ENCODE measurements at places on chromosomes 12 and 14.

DNA sequence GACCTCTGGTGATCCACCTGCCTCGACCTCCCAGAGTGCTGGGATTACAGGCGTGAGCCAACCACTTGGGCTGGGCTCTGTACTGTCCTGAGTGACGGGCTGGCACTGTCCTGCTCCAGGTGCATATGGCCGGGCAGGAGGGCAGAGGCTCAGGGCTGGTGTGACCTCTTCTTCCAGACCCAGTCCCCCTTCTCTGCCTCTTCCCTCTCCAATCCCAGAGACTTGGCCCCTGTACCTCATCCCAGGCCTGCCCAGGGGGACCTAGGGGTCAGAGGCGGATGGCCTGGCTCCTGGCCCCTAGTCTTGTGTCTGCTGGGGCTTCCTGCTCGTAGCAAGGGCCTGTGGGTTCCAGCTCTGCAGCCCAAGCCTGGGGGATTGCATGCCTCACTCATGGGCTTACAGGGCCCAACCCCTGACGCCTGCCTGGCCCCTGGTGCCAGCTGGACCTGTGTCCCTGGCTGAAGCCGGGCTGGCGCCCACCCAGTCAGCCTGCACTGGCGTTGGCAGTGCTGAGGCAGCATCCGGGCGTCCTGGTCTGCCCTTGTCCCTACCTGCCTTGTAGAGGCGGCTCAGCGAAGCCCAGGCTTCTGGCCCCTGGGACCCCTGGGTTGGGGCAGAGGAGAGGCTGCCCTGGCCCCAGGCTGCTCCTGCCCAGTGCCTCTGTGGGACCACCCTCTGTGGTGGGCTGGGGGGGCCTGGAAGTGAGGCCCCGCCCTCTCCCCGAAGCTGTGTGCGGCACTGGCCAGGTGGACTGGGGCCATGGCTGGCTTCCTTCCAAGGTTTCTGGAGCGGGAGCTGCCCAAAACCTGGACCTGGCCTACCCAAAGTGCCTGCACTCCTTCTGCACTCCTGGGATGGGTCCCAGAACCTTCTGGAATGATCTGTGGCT is 4.3 kb downstream of the TEDC1 start:
- H3K36me3 ChIP-seq, result no peaks in the 10 kb centered on the region
- peak; percentile 22 for DNase-seq
- H3K27ac ChIP-seq, result no peak overlapping the region
- H3K4me1 ChIP-seq, result peaks cover 4% of the 10 kb centered on the region
- H3K4me3 ChIP-seq, result no peak overlapping the region

DNA sequence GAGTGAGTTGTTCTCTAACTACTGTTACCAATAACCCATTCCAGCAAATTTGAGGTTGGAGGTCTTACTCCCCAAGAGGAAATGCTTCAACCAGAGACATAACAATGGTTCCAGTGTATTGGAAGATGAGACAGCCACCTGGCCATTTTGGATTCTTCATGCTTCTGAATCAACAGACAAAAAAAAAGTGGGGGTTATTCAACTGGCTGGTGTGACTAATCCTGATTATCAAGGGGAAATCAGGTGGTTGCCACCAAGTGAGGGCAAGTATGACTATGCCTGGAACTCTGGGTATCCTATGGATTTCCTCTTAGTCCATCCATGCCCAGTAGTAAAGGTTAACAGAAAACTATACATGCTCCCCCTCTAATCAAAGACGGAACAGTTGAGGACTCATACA is 29.9 kb upstream of the ZNF641 start:
- H3K4me3 ChIP-seq, result no peak overlapping the region
- no peaks in the 10 kb centered on the region for H3K4me1 ChIP-seq
- H3K27me3 ChIP-seq, result peaks cover 8% of the 10 kb centered on the region
- no peak for DNase-seq

GRCh38 chr12:62705846-62706245 is 229.1 kb downstream of the PPM1H start:
- DNase-seq, result no peak
- H3K27me3 ChIP-seq, result peaks cover 13% of the 10 kb centered on the region
- no peak overlapping the region for H3K4me3 ChIP-seq
- no peak overlapping the region for H3K27ac ChIP-seq

GRCh38 chr12:68119250-68119649 is 40.3 kb downstream of the IFNG start:
- peaks cover 2% of the 10 kb centered on the region for H3K36me3 ChIP-seq
- H3K4me3 ChIP-seq, result no peak overlapping the region
- no peak overlapping the region for H3K27ac ChIP-seq

GRCh38 chr12:32053881-32054624 is 52.6 kb upstream of the BICD1 start:
- H3K27ac ChIP-seq, result no peak overlapping the region
- peaks cover 7% of the 10 kb centered on the region for H3K4me1 ChIP-seq
- peaks cover 2% of the 10 kb centered on the region for H3K36me3 ChIP-seq
- no peak overlapping the region for H3K4me3 ChIP-seq

- no peaks in the 10 kb centered on the region for H3K4me1 ChIP-seq
- peaks cover 1% of the 10 kb centered on the region for H3K27me3 ChIP-seq
- H3K27ac ChIP-seq, result no peak overlapping the region
Measured at GRCh38 chr12:131367983-131368667, 342.8 kb upstream of the SFSWAP start.

- no peak overlapping the region for H3K27ac ChIP-seq
- no peaks in the 10 kb centered on the region for H3K4me1 ChIP-seq
- H3K27me3 ChIP-seq, result peaks cover 10% of the 10 kb centered on the region
- H3K4me3 ChIP-seq, result no peak overlapping the region
Measured at GRCh38 chr12:102708108-102708507, 208.9 kb downstream of the PAH start.

DNA sequence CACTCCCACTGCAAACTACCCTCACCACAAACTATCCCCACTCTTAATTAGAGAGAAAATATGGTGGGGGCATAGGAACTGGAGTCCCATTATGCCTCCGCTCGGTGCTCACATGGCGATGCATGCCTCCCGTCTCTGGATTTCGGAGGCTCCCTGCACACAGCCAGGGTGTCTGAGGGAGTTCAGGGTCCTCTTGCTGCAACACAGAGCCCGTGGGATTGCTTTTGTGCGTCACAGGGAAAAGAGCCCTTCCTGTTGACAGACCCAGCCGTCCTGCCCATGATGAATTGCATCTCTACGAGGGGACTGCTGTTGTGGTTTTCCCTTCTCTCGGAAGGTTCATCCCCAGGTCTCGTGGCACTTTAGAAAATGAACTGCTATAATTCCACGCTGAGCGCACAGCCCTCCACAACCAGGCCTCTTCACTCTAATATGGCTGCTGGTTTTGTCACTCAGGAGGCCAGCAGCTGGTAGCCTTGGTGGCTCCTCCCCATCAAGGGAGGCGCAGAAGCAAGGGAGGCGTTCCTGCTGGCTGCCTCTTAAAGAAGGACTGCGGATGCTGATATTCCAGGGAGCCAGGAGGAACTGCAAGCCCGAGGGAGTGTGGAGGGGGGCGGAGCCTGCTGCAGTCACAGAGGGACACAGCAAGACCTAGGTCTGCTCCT is 158.0 kb downstream of the KCNA5 start:
- DNase-seq, result no peak
- peaks cover 1% of the 10 kb centered on the region for H3K36me3 ChIP-seq
- H3K4me3 ChIP-seq, result no peak overlapping the region
- no peak overlapping the region for H3K27ac ChIP-seq
- H3K27me3 ChIP-seq, result peaks cover 22% of the 10 kb centered on the region
- no peaks in the 10 kb centered on the region for H3K4me1 ChIP-seq

- no peak overlapping the region for H3K27ac ChIP-seq
- no peak overlapping the region for H3K4me3 ChIP-seq
- no peak for DNase-seq
- peaks cover 2% of the 10 kb centered on the region for H3K4me1 ChIP-seq
- H3K27me3 ChIP-seq, result peaks cover 4% of the 10 kb centered on the region
- H3K36me3 ChIP-seq, result no peaks in the 10 kb centered on the region
Measured at GRCh38 chr12:93892423-93893268, 215.5 kb downstream of the CRADD start.

DNA sequence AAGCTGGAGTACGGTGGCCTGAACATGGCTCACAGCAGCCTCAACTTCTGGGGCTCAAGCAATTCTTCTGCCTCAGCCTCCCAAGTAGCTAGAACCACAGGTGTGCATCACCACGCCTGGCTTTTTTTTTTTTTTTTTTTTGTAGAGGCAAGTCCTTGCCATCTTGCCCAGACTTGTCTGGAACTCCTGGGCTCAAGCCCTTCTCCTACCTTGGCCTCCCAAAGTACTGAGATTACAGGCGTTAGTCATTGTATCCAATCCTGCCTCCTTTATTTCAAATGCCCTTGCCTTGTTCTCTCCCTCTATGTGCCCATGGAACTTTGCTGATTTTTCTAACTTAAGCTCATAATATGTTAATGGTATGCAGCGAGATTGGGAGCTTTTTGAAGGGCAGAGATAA is 49.2 kb upstream of the PRICKLE1 start:
- H3K36me3 ChIP-seq, result no peaks in the 10 kb centered on the region
- H3K4me3 ChIP-seq, result no peak overlapping the region
- H3K27ac ChIP-seq, result no peak overlapping the region
- peaks cover 9% of the 10 kb centered on the region for H3K27me3 ChIP-seq

DNA sequence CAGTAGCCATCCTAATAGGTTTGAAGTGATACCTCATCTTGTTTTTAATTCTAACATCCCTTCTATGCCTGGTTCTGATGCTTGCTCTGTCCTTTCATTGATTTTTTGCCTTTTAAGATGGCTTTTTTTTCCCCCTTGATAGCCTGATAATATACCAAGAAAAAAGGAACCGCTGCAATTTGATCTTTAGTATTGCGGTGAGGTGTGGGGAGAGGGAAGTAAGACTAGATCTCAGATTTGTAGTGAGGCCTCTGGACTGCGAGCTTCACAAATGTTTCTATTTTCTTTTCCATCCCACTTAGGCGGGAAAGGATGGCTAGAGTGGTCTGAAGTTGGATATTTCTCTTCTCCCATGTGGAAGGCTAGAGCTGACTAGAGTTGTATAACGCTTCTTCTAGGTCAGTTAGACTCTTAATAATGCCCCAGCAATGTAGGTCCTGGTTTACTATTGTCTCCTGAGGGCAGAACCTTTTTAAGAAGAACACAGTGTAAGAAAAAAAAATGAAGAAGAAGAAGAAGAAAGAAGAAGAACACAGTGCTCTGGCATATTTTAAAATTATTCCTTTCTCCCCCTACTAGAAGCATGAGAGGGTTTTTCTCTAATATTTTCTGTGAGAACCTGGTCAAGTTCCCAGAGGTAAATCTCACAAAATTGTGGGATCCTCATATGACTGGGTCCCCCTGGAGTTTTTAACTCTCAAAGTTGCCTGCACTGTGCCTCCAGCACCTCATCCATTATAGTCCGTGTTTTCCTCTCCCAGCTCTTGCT is 11.9 kb upstream of the KLRB1 start:
- no peak overlapping the region for H3K4me3 ChIP-seq
- H3K36me3 ChIP-seq, result peaks cover 21% of the 10 kb centered on the region
- DNase-seq, result no peak
- no peaks in the 10 kb centered on the region for H3K27me3 ChIP-seq
- peak overlapping the region; percentile 73 for H3K27ac ChIP-seq

- H3K4me3 ChIP-seq, result no peak overlapping the region
- DNase-seq, result no peak
- no peaks in the 10 kb centered on the region for H3K36me3 ChIP-seq
- H3K4me1 ChIP-seq, result no peaks in the 10 kb centered on the region
Measured at GRCh38 chr12:18054925-18055619, 34.9 kb downstream of the RERGL start.

DNA sequence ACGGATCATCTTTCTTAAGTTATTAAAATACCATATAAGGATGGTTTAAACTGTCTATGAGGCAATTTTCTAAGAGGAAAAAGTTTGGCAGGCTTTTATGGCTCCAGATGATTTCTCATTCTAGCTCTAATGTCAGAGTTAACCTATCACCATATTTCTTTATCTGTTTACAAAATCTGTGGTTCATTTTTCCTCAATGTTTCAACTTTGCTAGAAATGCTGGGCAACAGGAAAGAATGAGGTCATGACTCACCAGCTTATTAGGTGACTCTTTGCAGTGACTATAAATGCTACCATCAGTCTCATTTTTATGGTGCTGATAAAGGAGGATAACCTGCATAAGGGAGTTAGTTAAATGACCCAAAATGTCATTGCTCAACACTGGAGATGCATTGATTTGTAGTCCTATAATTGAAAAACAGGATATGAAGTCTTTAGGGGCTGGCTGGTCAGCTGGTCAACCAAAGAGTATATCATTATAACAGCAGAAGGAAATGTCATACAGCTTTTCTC is 45.3 kb upstream of the RAP1B start:
- H3K27ac ChIP-seq, result no peak overlapping the region
- H3K36me3 ChIP-seq, result peaks cover 2% of the 10 kb centered on the region
- no peaks in the 10 kb centered on the region for H3K27me3 ChIP-seq
- no peak overlapping the region for H3K4me3 ChIP-seq

DNA sequence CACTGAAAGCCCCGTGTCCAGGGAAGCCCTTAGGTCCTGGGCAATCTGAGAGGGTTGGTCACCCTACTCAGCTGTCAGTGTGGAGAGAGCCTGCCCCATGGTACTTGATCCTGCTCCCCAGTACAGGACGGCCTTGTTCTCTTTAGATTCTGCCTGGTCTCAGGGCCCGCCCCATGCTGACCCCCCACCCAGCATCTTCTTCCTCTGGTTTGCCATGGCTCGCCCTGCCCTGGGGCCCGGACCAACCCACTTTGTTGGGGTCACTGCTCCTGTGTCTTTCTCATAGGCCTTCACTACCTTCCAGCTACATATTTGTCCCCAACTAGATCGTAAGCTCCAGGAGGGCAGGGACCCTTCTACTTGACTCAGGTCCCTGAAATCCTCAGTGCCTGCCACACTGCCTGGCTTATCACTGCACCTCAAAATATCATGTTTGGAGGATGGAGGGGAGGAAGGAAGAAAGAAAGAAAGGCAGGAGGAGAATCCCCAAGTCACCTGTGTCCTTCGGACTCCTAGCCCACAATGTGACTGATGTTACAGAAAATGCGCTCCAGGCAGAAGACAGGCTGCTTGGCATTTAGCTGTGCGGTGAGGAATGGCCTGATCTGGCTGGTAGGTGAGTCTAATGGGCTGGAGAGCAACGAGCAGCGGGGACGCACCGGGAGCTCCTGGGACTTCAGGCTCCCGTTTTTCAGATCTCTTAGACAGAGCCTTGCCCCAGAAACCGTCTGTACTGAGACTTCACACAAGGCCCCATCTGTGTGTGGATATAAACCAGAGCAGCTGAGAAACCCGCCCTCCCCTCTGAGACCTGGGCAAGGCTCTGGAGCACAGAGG is 66.1 kb downstream of the C14orf132 start:
- H3K27ac ChIP-seq, result no peak overlapping the region
- no peaks in the 10 kb centered on the region for H3K36me3 ChIP-seq
- no peak overlapping the region for H3K4me3 ChIP-seq

GRCh38 chr12:50598321-50598862 is 93.6 kb downstream of the DIP2B start:
- peak overlapping the region; percentile 77 for H3K27ac ChIP-seq
- no peak for DNase-seq
- H3K4me3 ChIP-seq, result no peak overlapping the region
- H3K27me3 ChIP-seq, result no peaks in the 10 kb centered on the region
- peaks cover 32% of the 10 kb centered on the region for H3K4me1 ChIP-seq

Data from memory B cell (primary cell).